Activated naive CD8-positive, alpha-beta T cell treated with anti-CD3 and anti-CD28 coated beads, Interleukin-2, amount 50 U/mL, for 16 hours (primary cell): ENCODE measurements at places on chromosomes 7 and 10.
A peak's percentile ranks its signal among the peaks of the same experiment; 100 is the strongest.

- no peak for DNase-seq
Observed at GRCh38 chr10:70673043-70673928, 980 bp downstream of the ADAMTS14 start.

DNA sequence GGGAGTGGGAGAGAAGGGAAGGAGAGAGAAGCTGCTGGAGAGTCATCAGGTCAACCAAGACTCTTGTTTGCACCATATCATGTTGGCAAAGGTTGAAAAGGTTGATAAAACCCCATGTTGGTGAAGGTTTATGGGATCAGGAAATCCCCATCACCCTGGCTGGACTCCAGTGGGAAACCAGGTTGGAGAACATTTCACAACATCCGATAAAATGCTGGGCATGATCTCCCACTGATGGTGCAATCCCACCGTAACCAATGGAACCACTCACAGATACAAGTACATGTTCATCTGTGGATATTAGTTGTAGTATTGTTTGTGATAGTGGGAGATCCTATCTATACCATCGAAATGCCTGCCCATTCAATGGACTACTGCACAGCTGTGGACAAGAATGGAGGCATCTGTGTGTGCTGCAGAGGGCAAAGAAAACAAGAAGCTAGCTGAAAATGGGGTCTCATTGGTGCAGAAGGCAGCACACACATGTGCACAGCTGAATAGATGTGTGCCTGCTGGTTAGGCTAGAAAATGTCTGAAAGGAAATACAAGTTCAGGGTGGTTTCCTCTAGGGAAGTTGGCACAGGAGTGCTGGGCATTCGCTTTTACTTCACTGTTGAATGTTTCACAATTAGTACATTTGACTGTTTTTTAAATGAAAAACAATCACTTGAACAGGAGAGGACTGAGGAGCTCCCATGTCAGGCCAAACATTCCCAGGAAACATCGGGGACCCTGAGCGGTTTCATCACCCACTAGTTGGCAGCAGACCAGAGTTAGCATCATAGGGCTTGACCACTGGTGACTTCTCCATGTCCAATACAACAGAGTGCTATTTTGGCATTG, 80.4 kb upstream of the MGMT start:
- no peak for DNase-seq

DNA sequence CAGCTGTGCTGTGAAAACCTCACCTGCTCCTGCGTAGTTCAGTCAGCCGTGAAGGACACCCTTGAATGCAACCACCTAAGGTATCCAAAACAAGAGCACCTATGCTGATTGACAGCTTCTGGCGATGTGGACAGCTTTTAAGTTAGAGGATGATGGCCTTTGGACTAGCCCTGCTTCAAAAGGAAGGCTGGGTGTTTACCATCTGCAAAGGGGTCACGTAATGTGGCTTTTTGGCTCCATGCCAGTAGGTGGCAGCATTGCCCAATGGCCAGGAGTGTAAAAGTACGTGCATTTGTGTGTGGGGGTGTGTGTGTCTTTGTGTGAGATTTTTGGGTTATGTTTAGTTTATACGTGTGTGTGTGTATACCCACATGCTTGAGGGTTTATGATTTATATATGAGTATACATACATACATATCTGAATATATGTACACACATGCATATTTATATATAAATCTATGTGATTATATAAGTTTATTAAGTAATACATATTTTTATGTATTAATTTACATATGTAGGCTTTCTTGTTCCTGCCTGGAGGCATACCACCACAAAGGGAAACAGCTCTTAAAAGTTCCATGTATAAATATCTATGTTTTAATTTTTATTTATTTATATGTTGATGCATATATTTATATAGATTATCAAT, 236.3 kb upstream of the ANKRD30A start:
- no peak for DNase-seq

- DNase-seq, result no peak
Observed at GRCh38 chr7:158607563-158607962, 19.9 kb upstream of the PTPRN2 start.

- DNase-seq, result no peak
Observed at GRCh38 chr7:131670406-131670805, 114.0 kb upstream of the PODXL start.

DNA sequence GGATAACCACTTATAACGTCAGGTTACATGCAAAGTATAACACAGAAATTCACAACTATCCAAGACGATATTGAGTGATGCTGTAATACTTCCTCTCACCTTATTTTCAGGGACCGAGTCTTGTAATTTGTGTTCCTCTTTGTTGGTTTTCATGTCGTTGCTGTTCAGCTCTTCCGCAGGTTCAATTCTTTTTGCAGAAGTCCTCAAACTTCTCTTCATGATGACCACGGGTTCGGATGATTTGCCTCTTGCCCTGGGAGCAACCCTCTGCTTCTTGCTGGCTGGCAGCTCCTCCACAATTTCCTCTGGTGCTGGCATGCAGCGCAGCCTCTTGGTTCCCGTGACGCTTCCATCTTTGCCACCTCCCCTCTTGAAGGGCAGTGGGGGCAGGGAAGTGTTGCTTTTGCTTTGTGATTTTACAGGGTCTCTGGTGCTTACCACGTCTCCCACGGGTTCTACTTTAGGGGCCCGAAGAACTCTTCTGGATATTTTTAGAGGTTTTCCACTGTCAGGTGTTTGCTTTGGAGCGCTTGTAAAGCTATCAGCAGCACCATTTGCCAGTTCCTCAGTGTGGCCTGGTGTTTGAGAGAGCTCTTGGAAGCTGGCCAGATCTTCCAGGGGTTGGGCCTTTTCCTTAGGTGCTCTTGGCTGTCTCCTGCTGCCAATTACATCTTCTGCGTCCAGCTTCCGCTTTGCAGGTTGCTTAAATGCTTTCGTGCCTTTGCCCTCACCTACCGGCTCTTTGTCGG, 23.6 kb downstream of the MKI67 start:
- no peak for DNase-seq

DNA sequence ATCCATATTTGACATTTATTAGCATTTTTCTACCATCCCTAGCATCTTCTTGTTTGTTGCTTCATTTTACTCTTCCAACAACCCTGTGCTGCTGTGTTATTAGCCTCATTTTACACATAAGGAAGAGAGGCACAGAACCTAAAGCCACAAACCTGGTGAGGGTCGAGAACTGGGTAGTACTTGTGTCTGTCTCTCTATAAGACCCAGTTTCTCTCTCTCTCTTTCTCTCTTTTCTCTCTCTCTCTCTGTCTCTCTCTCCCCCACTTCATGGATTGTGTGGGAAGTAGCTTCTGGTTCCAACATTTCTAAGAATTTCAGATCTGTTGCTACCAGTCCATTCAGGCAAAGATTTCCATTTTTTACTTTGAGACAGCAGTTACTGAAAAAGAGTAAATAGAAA, 1.4 kb upstream of the FRA10AC1 start:
- no peak for DNase-seq

- no peak for DNase-seq
Observed at GRCh38 chr10:94065787-94066186, 72.1 kb downstream of the PLCE1 start.

- no peak for DNase-seq
Observed at GRCh38 chr10:34776090-34776690, 38.9 kb downstream of the PARD3 start.

DNA sequence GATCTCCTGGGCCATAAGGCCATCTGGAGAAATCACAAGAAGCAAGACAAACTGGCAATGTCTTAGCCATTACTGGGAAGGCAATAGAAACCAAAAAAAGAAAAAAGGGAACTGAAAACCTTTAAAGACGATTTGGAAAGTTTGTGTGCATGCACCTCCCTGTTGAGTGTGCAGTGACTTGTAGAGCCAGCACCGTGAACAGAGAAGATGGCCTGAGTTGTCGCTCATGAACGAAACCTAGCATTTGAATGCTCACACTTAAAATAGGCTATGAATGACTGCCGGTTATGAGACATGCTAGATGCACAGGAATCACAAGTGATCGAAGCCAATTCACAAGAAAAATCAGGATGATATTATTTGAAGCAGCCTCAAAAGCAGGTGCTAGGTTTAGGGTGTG, 151.3 kb upstream of the ADO start:
- DNase-seq, result no peak

DNA sequence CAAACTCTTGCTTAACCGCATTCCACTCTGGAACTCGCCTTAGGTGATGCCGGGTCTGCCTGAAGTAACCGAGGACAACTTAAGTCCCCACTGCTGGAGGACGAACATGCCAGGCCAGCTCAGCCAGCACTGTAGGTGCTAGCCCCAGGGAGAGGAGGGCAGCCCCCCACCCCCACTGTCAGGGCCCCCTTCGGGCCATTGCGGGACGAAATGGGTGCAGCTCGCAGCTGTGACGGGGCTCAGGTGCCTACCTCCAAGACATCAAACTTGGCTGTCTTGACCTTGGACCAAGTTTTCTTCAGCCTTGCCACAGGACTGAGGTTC, 60.4 kb downstream of the CSGALNACT2 start:
- no peak for DNase-seq

DNA sequence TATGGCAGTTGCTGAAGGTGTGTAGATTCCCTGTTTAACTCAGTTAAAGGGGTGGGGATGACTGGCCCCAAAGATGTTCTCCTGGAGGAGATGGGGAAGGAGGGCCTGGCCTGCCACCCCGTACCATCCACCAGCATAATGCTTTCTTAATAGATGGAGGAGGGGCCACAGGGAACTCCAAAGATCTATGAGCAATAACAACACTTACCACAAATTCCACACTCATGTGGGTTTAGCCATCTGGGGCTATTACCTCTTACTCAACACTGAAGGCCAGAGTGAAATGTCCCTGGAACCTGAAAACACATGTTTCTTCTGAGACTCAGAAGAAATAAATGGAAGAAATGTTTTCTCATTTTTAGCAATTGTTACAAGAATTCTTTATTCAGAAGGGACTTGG, 259.0 kb downstream of the CXCL12 start:
- DNase-seq, result no peak

DNA sequence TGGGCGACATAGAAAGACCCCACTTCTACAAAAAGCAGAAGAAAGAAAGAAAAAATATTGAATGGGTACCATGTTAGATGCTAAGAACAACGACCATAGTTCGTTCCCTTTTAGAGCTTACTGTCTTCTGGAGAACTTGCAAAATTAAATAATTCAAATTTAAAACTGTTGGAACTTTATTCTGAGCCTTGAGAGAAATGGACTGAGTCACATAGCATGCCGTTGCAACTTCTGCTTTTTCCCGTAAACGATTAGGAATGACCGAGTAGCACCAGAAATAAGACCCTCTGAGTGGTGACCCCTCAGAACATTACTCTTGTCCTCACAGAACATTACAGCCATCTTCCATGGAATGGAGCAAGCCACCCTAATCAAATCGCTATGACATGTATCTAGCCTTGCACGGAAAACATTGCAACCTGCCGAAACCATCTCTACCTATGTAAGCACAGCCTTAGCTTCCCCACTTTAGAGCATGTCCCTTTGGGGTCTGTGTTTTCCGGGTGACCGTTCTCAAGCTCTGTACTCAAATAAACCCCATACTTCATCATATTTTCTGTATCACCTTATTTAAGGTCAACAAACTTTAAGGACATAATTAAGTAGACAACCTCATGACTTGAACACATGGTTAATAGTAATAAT, 179.1 kb downstream of the PRKCQ start:
- no peak for DNase-seq

DNA sequence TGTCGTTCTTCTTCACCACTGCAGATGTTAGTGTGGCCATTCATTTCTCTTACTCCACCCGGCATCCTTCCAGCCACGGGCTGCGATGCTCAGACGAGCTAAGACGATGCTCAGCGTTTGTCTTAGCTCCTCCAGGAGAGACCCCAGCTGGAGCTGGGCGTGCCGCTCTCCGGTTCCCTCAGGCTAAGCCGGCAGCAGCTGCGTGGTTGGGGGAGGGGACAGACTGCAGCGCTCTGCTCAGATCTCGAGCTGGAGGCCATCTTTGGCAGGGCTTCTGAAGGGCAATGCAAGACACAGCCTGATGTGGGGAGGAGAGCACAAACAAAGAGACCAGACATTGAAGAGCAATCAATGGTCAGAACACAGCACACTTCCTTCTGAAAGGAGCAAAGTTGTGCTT, 4.8 kb downstream of the INA start:
- DNase-seq, result no peak

GRCh38 chr10:130389906-130390305, 253.7 kb downstream of the GLRX3 start:
- no peak for DNase-seq

- no peak for DNase-seq
Observed at GRCh38 chr7:138729444-138729843, 28.3 kb upstream of the SVOPL start.

- peak; percentile 25 for DNase-seq
Observed at GRCh38 chr7:2109936-2110609, 122.7 kb downstream of the MAD1L1 start.

DNA sequence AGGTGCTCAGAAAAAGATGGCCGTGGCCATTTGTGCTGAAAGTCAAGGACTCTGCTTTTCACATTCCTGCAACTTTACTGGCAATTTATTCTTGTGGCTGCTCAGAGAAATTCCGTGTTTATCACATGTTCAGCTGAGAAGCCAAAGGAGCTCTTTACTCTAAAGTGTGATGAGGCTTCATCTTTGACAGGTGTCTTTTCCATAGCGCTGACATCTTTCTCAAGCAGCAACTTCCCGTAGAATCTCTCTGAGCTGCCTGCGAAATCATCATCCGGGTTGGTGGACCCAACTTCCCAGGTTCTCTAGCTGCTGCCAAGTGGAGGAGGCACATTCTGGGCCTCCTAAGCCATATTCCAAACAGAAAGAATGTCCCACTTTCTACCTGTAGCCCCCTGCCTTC, 16.9 kb upstream of the NPS start:
- DNase-seq, result no peak

- DNase-seq, result no peak
Observed at GRCh38 chr10:127908106-127908958, 1.4 kb downstream of the PTPRE start.

DNA sequence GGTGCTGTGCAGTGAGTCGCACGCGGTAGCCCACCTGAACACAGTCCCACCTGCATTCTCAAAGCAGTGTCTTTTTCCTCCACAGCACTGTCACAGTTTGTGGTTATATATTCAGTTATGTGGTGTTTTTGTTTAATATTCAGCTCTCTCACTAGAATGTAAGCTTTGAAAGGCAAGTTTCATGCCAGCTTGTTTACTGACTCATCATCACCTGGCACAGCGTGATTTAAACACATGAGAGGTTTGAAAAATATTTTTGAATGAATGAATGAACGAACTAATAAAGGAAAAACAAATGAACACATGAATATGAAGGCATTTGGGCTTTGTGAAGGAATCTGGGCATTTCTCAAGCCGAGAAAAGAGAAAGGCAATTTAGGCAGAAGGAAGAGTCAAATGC, 51.9 kb upstream of the TM9SF3 start:
- no peak for DNase-seq

DNA sequence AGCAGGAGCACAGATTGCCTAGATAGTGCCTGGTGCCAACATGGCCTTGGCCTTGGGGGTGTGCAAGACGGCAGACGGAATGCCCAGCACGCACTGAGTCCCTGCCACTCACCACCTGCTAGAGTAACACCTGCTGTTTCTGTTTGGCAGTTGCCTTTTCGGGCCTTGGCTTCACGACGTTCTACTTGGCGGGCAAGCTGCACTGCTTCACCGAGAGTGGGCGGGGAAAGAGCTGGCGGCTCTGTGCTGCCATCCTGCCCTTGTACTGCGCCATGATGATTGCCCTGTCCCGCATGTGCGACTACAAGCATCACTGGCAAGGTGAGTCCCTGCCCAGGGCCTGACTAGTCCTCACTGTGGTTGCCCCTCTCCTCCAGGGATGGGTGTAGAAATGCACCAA, 118.0 kb downstream of the PLPP4 start:
- no peak for DNase-seq

- no peak for DNase-seq
Observed at GRCh38 chr7:27846388-27846787, 106.4 kb downstream of the TAX1BP1 start.

- DNase-seq, result no peak
Observed at GRCh38 chr7:94231305-94231704, 163.4 kb upstream of the COL1A2 start.
